ENCODE measurements at places on chromosomes 16 and 17.

- DNase-seq = no peak
Observed at GRCh38 chr17:14004927-14005620, 64.2 kb upstream of the COX10 start.

- DNase-seq = no peak
Observed at GRCh38 chr17:45792995-45793755, 9.1 kb downstream of the CRHR1 start.

- DNase-seq = no peak
Observed at GRCh38 chr17:37717627-37718323, 27.1 kb downstream of the HNF1B start.

GRCh38 chr16:82671741-82672140, 45.0 kb downstream of the CDH13 start:
- no peak for DNase-seq

DNA sequence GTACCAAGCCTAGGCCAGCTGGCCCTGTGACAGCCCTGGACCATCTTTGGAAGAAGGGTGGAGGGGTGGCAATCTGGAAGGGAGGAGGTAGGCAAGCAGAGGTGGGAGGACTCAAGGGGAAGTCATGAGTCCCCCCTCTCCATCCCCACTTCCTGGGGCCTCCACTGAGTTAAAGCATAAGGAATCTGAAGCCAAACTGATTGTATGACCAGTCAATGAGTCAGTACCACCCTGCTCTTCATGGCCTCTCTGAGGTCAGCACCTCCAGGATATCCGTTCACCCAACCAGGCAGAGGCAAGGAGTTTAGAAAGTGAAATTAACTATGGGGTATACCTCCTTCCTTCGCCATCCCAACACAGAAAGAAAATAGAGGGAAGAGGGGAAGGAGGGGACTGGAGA, 272.7 kb downstream of the SOX9 start:
- DNase-seq = peak; percentile 95

DNA sequence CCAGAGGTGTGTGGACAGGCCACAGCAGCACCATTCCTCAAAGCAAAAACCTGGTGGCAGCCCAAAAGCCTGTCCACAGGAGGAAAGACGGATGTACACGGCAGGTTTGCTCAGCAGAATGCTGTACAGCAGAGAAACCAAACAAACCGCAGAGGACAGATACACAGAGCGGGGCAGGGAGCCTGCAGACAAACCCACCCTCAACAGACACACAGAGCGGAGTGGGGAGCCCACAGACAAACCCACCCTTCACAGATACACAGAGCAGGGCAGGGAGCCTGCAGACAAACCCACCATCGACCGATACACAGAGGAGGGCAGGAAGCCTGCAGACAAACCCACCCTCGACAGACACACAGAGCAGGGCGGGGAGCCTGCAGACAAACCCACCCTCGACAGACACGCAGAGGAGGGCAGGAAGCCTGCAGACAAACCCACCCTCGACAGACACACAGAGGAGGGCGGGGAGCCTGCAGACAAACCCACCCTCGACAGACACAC, 53.0 kb upstream of the METRNL start:
- no peak for DNase-seq

- DNase-seq = peak; percentile 64
Observed at GRCh38 chr17:39209317-39210092, 9.4 kb downstream of the RPL19 start.

DNA sequence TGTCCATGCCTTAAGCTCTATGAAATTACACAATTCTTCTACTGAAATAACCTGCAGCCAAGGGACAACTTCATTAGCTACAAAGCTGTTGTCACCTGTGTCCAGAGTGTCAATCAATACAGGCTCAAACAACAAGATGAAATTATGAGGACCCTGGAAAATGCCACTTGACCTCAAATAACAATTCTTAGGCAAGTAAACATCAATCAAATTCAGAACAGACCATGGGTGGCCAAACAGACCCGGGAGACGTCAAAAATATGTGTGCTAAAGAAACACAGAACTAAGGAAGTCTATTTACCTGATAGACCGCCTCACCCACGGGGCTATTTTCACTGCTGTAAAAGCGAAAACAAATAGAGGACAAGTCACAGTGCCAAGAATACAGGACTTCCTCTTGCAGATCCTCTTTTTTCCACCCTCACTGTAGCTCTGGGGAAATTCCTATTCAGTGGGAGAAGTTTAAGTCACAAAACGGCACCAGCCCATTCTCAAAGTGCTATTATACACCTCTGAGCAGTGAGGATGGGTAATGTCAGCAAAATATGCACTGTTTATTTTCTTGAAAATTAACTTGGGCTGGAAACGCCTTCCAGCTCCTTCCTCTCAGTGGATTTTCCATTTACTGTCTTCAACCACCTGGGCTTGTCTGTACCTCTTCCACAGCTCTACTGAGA, 2.7 kb downstream of the LITAF start:
- DNase-seq = peak; percentile 53

DNA sequence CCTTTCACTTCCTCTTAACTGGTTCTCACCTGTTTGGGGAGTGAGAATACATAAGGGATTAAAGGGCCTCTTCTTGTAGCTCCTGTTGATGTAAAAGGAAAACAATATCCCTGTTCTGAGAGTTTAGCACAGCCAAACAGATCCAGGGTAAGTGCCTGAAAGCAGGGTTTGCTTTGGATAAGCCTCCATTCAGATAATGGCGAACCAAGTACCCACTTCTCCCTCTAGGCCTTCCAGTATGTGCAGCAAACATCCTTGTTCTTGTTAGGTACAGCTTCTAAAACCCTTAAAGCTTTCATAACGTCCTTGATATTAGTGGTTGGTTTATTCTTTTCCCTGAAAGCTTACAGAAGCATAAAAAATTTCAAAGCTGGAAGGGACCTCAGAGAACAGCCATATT, 130.6 kb upstream of the DNAH9 start:
- DNase-seq = no peak

DNA sequence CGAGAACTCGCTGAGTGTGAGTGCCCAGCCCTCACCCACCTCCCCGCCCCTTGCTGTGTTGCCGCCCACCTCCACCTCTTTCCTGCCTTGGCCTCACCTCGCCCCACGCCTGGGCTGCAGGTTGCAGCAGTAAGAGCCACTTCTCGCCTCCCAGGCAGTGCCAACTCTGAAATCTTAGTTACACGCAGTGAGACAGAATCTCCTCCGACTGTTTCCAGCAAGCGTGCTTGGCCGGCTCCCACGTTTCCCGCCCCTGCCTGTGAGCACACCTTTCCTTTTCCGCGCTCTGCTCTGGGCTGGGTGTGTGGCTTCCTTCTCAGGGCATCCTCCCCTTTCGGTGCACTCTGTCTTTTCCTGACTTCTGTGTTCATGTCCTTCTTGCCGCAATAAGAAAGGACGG, 5.7 kb downstream of the ENGASE start:
- no peak for DNase-seq

- no peak for DNase-seq
Observed at GRCh38 chr16:90010676-90011507, 8.4 kb downstream of the DBNDD1 start.

DNA sequence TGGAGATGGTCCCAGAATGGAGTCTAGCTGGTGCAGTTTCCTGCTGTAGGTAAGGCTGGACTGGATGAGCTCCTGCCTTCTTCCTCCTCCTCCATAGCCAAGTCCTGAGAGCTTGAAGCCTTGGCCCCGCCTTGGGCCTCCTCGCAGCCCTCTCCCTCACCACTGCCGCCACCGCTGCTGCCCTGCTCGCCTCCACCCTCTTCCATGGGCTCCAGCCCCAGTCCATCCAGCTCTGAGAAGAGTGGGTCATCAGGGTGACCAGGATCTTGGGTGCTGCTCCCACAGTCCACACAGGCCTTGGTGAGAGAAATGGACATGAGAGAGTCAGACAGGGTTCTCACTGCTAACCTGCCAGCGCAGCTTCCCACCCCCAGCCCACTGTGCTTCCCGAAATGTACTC, 11.2 kb downstream of the PER1 start:
- no peak for DNase-seq

GRCh38 chr17:80212511-80212910, 7.6 kb downstream of the SGSH start:
- no peak for DNase-seq

DNA sequence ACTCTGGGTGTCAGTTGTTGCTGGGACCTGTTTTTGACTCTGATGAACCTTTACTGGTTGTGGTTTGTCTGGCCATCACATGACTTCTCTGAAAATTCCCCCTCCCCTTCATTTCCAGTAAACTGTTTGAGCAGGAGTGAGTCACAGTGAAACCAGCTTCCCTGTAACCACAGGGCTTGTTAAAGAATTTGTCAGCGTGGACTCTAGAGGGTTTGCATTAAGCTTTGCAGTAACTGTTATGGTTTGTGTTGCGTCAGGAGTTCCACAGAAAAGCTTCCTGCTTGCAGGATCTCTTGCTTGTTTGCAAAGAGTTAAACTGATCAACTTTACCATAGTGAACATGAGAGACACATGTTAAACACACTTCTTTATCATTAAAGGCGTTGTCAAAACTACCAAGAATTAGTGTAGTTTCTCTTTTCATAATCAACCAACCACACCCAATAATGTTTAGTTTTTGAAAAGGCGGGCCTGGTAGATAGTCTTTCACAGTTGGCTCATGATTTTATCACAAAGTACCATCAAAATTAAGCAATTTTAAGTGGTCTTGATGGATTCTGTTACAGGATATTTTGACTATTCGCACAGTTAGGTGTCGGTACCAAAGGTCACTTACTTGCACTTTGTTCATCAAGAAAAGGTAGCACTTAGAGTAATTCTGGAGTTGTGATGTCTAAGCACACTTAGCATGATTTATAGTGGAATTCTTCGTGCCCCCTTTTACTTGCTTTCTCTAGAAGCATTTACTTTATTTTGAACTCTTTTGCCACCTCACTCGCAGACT, 79.3 kb downstream of the VMP1 start:
- DNase-seq = peak; percentile 94

DNA sequence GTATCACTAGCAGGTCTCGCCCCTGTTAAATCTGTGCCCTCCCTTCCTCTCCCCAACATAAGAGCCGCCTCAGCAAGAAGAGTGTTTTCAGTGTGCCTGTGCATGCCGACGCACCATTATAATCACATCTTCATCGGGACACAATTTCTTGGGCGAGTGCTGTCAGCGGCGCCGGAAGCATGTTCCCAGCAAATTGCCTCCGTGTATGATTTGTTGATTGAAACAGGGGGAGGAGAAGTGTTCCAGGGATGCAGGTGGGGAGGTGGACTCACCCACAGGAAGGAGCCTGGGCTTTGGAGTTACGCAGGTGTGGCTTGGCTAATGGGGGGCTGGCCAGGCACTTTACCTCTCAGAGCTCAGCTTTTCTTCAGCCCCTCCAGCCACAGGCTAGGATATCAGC, 53.6 kb downstream of the SPACA3 start:
- no peak for DNase-seq

DNA sequence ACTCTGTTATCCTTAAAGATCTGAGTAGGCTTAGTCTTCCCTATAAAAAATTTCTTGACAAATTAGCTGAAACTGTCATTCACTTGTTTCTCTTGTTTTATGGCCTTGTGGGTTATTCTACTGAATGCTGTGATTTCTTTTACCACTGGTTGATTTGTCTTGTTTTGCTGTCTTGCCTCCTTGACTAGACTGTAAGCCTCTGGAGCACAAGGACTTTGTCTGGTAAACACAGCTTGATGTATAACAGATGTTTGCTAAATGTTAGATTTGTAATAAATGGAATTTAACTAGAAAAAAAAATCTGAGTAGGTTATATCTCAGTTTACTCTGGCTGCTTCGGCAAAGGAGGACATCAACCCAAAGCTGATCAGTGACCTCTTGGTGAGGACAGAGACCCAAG, 21.6 kb downstream of the VAC14 start:
- DNase-seq = no peak

DNA sequence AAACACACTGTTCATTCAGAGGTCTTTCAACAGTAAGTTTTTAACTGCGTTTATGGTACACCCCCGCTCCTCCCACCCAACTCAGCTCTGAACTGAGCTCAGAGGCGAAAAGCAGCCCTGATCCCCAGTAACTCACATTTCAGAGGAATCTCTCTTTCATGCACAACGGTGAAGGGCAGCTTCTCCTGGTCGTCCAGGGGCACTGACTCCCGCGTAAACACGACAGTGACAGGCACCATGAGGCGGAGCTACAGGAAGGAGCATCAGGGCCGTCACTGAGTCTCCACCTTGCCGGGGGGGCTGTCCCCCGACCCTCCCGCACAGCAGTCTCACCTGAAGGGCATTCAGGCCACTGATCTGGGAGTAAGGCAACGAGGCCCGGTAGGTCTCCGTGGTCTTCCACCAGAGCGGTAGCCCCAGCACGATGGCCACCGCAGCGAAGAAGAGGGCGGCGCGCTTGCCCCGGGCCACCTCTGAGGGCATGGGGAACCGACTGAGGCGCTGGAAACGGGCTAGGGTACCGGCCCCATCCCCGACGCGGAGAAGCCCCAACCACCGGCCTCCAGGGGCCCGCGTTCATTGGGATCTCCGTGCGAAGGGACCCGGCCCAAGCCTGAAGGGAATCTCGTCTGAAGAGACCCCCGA, 486 bp downstream of the PIGS start:
- peak; percentile 26 for DNase-seq

- DNase-seq = no peak
Observed at GRCh38 chr16:88651276-88651988, 579 bp upstream of the CYBA start.

GRCh38 chr17:21678393-21679081, 13.8 kb upstream of the KCNJ18 start:
- DNase-seq = no peak
